ENCODE measurements at places on chromosomes 5 and 9. TPM values are rescaled to one million over a fixed set of nuclear protein-coding genes. Genes with fewer than 3 reads are reported as not detected.

- DNase-seq: no peak
Observed at GRCh38 chr5:156681265-156681664, 168.8 kb upstream of the PPP1R2B start.

DNA sequence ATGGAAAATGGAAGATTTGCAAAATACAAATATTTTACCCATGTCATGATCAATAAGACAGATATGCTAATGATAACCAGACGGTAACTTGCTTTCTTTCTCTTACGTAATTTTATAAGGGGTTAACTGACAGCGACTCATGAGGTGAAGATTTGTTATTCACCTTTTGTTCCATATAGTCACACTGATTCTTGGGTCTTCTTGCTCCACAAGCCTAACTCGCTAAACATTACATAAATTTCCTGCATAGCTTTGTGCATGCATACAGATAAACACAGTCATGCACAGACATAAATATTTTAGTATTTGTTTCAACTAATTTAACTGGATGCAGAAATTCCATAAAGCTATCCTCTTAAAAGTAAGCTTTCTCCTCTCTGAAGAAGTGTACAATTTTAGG is 225.9 kb downstream of the VPS13A start:
- DNase-seq: no peak

GRCh38 chr9:37415011-37415719 is 7.3 kb upstream of the GRHPR start:
- no peak for DNase-seq

GRCh38 chr9:107706701-107707427 is 217.3 kb upstream of the KLF4 start:
- no peak for DNase-seq

- DNase-seq: no peak
Observed at GRCh38 chr9:78573205-78573604, 276.3 kb downstream of the PSAT1 start.

DNA sequence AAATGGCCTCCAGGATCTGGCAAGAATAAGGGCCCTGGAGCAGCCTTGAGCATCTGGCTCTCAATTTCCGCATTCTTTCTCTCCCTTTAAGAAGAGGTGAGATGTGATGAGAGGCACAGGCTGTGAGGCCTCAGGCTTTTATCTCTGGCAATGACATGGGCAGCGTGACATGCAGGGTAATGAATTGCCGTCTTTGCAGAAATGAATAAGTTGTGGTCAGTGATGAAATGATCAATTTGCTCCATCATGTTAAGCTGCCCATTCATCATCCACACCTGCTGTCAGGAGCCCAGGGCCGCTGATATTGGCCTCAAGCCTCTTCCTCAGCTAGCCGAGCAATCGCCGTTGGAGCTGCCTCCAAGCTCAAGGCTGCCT is 265.3 kb downstream of the TRIM32 start:
- no peak for DNase-seq

DNA sequence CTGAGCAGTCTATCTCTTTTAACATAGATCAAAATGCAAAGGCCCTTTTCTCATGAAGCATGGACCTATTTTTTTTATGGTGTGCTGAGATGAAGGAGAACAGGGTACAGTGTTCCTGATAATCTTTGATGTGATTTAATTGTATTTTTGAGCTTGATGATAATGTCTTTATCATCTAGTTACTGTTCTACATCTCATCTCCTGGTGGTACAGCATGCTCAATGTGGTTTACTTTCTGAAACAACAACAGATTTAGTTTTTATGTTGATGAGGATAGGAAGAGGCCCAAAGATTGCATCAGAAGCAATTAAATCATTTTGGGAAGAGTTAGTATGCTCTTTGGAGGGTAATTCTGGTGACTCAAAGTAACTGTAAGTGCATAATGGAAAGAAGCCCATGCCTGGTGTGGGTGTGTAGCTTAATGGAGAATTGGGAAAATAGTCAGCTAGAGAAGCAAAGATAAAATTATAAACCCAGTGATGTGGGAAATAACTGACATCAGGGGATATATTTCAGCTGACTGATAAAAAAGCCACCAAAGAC is 123.0 kb upstream of the KCNN2 start:
- no peak for DNase-seq

The C9orf50 gene
- total RNA-seq: not detected

The ADAMTS19 gene
- total RNA-seq: not detected

The PCDHA6 gene
- not detected for total RNA-seq

The SGCD gene
- total RNA-seq: not detected

The CKMT2 gene
- not detected for total RNA-seq

The SCGB3A2 gene
- not detected for total RNA-seq

All from GM12878 (cell line).